Panc1 (cell line): ENCODE measurements at places on chromosomes 6 and 20. TPM values are rescaled to one million over a fixed set of nuclear protein-coding genes. Genes with fewer than 3 reads are reported as not detected.

TRIM40 gene
- total RNA-seq: not detected

FERMT1 gene
- 0.95 TPM for total RNA-seq

SLC22A1 gene
- 0.98 TPM for total RNA-seq

SLC17A9 gene
- total RNA-seq: 0.28 TPM

HRH3 gene
- 0.10 TPM for total RNA-seq

DEFB127 gene
- total RNA-seq: not detected

DOK5 gene
- total RNA-seq: 0.18 TPM

IL20RA gene
- not detected for total RNA-seq

PSMB1 gene
- 305 TPM for total RNA-seq

HLA-DRB1 gene
- total RNA-seq: 1.1 TPM

VWA7 gene
- total RNA-seq: 4.3 TPM

NRSN1 gene
- total RNA-seq: not detected

RAB5IF gene
- total RNA-seq: 118 TPM

CST5 gene
- not detected for total RNA-seq

- DNase-seq: no peak
- no peak overlapping the region for H3K4me3 ChIP-seq
- no peaks in the 10 kb centered on the region for H3K27me3 ChIP-seq
- no peak overlapping the region for H3K27ac ChIP-seq
Measured at GRCh38 chr6:7235712-7236305, 77.2 kb downstream of the SSR1 start.

DNA sequence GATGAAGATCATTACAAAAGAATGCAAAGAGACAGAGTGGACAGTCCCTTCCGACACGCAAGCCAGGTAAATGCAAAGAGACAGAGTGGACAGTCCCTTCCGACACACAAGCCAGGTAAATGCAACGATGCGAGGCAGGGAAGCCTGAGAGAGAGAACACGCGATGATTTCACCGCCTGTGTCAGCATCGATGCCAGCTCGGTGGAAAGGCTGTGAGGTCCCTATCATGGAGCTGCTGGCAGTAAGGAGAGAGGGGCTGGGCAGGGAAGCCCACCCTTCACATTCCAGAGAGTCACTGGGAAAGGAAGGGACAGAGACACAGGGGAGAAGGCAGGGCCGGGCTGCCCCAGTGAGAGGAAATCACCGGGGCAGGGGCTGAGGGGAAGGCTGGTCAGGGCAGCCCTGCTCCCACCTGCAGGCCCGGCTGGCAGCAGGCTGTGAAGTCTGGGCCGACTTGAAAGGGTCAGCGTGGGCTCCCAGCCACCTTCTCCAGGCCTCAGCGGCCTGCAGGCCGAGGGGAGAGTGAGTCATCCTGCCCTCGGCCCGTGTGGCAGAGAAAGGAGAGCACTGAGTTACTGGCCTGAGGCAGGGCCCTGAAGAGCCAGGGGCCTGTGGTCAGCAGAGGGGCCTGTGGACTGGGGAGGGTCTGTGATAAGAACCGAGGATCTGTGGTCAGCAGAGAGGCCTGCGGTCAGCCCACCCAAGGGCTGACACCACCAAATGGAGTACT is 80.4 kb downstream of the DACT2 start:
- H3K4me3 ChIP-seq: no peak overlapping the region
- H3K36me3 ChIP-seq: no peaks in the 10 kb centered on the region
- DNase-seq: no peak
- no peaks in the 10 kb centered on the region for H3K27me3 ChIP-seq

DNA sequence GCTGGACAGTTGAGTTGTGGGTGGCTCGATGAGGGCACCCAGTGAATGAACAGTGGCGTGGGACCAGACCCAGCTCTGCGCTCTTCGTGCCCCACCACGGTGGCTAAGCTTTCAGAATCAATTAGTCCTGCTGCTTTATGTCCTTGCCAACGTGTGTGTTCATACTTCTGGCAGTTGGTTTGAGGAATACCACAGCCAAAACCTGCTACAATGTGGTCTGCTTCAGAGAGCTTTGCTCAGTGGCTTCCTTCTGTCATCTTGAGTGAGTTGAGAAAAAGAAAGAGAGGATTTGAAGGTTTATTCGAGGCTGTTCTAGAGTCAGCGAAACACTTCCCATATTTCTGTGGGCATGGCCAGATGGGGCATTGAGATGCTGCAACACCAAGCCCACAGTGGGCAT is 39.5 kb upstream of the SLC22A2 start:
- DNase-seq: no peak
- H3K27me3 ChIP-seq: no peaks in the 10 kb centered on the region
- no peak overlapping the region for H3K4me3 ChIP-seq
- no peaks in the 10 kb centered on the region for H3K4me1 ChIP-seq
- H3K36me3 ChIP-seq: no peaks in the 10 kb centered on the region
- no peak overlapping the region for H3K27ac ChIP-seq

DNA sequence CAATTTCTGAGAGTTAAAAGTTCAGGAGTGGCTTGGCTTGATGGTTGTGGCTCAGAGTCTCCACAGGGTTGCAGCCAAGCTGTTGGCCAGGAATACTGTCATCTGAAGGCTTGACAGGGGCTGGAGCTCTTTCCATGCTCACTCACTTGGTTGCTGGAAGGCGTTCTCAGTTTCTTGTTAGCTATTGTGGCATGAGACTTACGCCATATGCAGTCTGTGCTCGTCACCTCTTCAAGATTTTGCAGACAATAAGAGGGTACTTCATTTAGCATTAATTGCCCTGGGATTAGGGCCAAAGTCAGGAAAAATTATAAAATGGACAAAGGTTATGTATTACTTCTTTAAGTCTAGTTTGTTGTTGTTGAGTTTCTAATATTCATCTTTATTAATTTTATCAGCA is 380.6 kb upstream of the MAP3K7 start:
- no peak overlapping the region for H3K27ac ChIP-seq
- H3K4me1 ChIP-seq: no peaks in the 10 kb centered on the region
- H3K36me3 ChIP-seq: no peaks in the 10 kb centered on the region
- DNase-seq: no peak

- no peaks in the 10 kb centered on the region for H3K4me1 ChIP-seq
- no peaks in the 10 kb centered on the region for H3K36me3 ChIP-seq
- H3K27me3 ChIP-seq: peaks cover 6% of the 10 kb centered on the region
Measured at GRCh38 chr6:25010902-25011625, 75.3 kb upstream of the RIPOR2 start.

GRCh38 chr6:54255886-54256285 is 52.4 kb upstream of the TINAG start:
- H3K4me3 ChIP-seq: no peak overlapping the region
- no peak overlapping the region for H3K27ac ChIP-seq
- H3K36me3 ChIP-seq: no peaks in the 10 kb centered on the region

GRCh38 chr20:47300071-47300470 is 56.4 kb downstream of the ZMYND8 start:
- H3K4me1 ChIP-seq: peaks cover 31% of the 10 kb centered on the region
- peak overlapping the region; percentile 93; the same call in 1 of the 2 replicates for H3K27ac ChIP-seq
- DNase-seq: no peak
- peaks cover 9% of the 10 kb centered on the region; the same call in 1 of the 2 replicates for H3K36me3 ChIP-seq
- no peaks in the 10 kb centered on the region for H3K27me3 ChIP-seq
- no peak overlapping the region for H3K4me3 ChIP-seq

DNA sequence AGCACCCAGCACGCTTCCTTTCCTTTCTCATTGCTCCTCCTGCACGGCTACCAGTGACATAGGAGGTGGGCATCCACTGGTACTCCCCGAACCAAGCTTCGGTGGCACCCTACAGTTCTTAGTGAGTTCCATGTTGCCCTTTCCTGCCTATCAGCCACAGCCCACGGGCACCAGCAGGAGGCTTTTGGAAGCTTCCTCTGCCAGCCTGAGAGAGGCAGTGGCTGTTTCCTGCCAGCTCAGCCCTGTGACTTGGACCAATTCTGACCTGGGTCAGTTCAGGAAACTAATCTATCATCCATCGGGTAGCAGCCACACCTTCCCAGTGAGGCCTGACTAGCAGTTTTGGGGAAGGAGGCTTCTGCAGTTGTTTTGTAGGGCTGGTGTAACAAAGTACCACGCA is 176.4 kb upstream of the UST start:
- DNase-seq: no peak
- H3K36me3 ChIP-seq: no peaks in the 10 kb centered on the region
- no peak overlapping the region for H3K27ac ChIP-seq
- no peak overlapping the region for H3K4me3 ChIP-seq
- no peaks in the 10 kb centered on the region for H3K4me1 ChIP-seq

GRCh38 chr6:80638213-80639055 is 532.0 kb downstream of the BCKDHB start:
- H3K4me3 ChIP-seq: no peak overlapping the region
- peak; percentile 74 for DNase-seq
- no peak overlapping the region for H3K27ac ChIP-seq

DNA sequence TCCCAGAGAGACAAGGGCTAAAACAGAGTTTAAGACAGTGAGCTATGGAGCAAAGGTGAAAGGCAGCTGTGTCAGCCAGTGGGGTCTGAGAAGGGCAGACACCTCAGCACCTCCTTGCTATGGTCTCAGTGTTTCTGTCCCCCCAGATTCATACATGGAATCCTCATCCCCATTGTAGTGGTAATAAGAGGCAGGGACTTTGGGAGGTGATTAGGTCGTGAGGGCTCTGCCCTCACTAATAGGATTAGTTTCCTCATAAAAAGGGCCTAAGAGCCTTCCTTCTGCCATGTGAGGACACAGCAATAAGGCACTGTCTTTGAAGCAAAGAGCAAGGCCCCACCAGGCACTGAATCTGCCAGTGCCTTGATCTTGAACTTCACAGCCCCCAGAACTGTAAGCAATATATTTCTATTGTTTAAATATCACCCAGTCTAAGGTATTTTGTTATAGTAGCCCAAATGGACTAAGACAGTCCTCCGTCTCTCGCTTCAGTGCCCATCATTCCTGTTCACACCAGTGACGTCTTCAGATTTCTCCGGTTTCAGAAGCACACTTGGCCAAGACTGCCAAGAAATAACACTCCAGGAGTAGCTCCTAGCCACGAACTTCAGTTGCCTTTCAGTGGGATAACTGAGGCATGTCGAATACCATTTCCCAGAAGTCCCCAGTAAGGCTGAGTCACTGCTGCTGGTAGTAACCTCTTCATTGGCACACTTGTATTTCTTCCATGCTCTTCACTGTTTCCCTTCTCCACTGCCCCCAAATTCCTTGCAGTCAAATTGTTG is 32.8 kb downstream of the SLC13A3 start:
- no peaks in the 10 kb centered on the region for H3K4me1 ChIP-seq
- H3K27me3 ChIP-seq: peaks cover 13% of the 10 kb centered on the region
- no peak overlapping the region for H3K27ac ChIP-seq
- DNase-seq: no peak
- H3K4me3 ChIP-seq: no peak overlapping the region

GRCh38 chr6:35857853-35858252 is 52.7 kb downstream of the LHFPL5 start:
- DNase-seq: no peak
- no peak overlapping the region for H3K4me3 ChIP-seq
- no peaks in the 10 kb centered on the region for H3K27me3 ChIP-seq
- no peak overlapping the region for H3K27ac ChIP-seq
- H3K36me3 ChIP-seq: peaks cover 24% of the 10 kb centered on the region
- H3K4me1 ChIP-seq: no peaks in the 10 kb centered on the region

- H3K4me3 ChIP-seq: no peak overlapping the region
- H3K36me3 ChIP-seq: peaks cover 3% of the 10 kb centered on the region; the same call in 1 of the 2 replicates
- no peaks in the 10 kb centered on the region for H3K4me1 ChIP-seq
- H3K27me3 ChIP-seq: no peaks in the 10 kb centered on the region
- DNase-seq: no peak
Measured at GRCh38 chr6:157135691-157136090, 187.6 kb downstream of the TMEM242 start.

DNA sequence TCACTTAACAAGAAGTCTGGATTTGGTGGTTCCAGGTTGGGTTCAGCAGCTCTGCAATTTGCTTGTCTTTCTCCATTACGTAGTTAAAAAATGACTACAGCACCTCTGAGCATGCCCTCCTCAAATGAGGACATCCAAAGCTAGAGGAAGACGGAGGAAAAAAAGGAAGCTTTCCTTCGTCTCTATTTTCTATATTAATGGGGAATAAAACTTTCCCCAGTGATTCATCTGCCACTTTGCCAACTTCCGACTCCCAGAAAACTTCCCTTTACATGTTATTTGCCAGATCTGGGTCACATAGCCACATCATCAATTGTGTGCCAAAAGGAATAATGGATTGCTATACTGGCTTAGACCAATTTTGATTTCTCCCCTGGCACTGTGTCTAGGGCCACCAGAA is 69.5 kb downstream of the ZFAND3 start:
- H3K36me3 ChIP-seq: no peaks in the 10 kb centered on the region
- H3K4me3 ChIP-seq: no peak overlapping the region
- peaks cover 12% of the 10 kb centered on the region; the same call in 1 of the 2 replicates for H3K4me1 ChIP-seq
- DNase-seq: no peak

GRCh38 chr6:49980898-49981297 is 11.5 kb upstream of the DEFB113 start:
- H3K27ac ChIP-seq: no peak overlapping the region
- H3K36me3 ChIP-seq: no peaks in the 10 kb centered on the region
- H3K4me1 ChIP-seq: no peaks in the 10 kb centered on the region
- no peaks in the 10 kb centered on the region for H3K27me3 ChIP-seq
- H3K4me3 ChIP-seq: no peak overlapping the region

GRCh38 chr6:161545741-161546140 is 271.9 kb upstream of the AGPAT4 start:
- no peaks in the 10 kb centered on the region for H3K4me1 ChIP-seq
- H3K27me3 ChIP-seq: no peaks in the 10 kb centered on the region
- no peak for DNase-seq
- H3K27ac ChIP-seq: no peak overlapping the region
- H3K36me3 ChIP-seq: no peaks in the 10 kb centered on the region
- H3K4me3 ChIP-seq: no peak overlapping the region

- H3K4me3 ChIP-seq: no peak overlapping the region
- no peak for DNase-seq
- H3K27ac ChIP-seq: no peak overlapping the region
- no peaks in the 10 kb centered on the region for H3K27me3 ChIP-seq
- no peaks in the 10 kb centered on the region for H3K4me1 ChIP-seq
Measured at GRCh38 chr6:105302617-105303128, 100.2 kb downstream of the PREP start.

- H3K36me3 ChIP-seq: peaks cover 2% of the 10 kb centered on the region; the same call in 1 of the 2 replicates
- no peaks in the 10 kb centered on the region for H3K27me3 ChIP-seq
- H3K4me3 ChIP-seq: no peak overlapping the region
- H3K4me1 ChIP-seq: no peaks in the 10 kb centered on the region
Measured at GRCh38 chr6:28089054-28089453, 8.7 kb downstream of the ZNF165 start.
